ENCODE measurements at places on chromosomes 3 and 15.

DNA sequence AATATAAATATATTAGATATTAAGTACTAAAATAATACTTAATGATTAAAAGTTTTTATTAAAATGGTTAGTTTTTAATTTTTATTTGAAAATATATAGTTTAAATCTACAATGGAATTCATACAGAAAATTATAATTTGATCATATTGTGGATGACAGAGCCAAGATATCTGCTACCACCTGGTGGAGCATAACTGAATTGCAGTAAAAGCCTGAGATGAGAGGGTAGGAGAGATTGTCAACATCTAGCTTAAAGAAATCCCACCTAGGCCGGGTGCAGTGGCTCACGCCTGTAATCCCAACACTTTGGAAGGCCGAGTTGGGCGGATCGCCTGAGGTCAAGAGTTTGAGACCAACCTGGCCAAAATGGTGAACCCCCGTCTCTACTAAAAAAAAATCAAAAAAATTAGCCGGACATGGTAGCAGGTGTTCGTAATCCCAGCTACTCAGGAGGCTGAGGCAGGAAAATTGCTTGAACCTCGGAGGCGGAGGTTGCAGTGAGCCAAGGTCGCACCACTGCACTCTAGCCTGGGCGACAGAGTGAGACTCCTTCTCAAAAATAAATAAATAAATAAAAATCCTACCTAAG lies 25.1 kb upstream of the CSTA start:
- no peak for DNase-seq

DNA sequence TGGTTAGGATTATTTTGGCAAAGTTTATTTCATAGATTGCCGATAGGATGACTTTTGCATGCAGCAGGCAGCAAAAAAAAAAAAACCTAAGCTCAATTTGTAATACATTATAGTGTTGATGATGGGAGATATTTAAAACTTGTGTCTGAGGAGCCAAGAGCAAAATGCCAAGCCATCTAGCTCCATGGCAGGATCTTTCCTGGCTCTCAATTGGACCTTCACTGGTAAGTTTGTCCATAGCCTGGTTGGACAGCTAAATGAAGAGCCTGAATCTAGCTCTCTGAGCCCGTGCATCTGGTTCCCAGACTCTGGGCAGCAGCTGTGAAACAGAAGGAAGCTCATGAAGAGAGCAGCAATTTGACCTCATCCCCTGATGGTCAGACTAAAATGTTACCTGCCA lies 17.5 kb downstream of the STAC start:
- DNase-seq = no peak

- DNase-seq = peak; percentile 83
These were observed 16.1 kb downstream of the SH2D7 start for GRCh38 chr15:78108300-78109084.

DNA sequence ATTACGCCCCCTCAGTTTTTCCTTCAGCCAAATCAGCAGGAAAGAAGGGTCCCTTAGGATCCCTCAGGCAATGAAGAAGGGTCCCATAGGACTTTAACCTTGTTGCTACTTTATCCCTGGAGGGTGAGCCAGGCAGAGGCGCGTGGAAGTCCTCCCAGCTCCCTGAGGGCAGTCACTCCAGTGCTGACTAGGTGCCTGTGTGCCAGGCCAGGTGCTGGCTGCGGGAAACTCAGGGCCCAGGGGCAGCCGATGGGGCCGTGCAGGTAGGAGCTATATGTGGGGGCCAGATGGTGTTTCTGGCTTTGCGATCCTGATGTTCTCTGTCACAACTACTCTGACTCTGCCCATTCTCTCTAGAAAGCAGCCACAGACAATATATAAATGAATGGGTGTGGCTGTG lies 42.8 kb upstream of the IQSEC1 start:
- no peak for DNase-seq

- DNase-seq = peak; percentile 69
These were observed 293.5 kb upstream of the SUCLG2 start for GRCh38 chr3:67947808-67948508.

- DNase-seq = no peak
These were observed 43.0 kb upstream of the ABI3BP start for GRCh38 chr3:101036213-101036618.

DNA sequence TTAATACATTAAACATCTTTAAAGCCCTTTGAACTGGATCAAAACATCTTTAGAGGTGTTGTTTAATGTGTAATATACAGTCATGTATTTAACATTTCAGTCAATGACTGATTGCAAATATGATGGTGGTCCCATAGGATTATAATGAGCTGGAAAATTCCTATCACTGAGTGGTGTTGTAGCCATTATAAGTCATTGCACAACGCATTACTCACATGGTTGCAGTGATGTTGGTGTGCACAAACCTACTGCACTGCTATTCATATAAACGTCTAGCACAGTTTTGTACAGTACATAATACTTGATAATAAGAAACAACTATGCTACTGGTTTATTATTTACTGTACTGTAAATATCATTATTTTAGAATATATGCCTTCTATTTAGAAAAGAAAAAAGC lies 75.6 kb downstream of the DTWD1 start:
- DNase-seq = no peak

GRCh38 chr15:39417366-39418134 lies 163.3 kb upstream of the THBS1 start:
- DNase-seq = no peak

- no peak for DNase-seq
These were observed 1.2 kb downstream of the DCLK3 start for GRCh38 chr3:36762918-36763849.

GRCh38 chr3:29263476-29263875 lies 17.4 kb upstream of the RBMS3 start:
- DNase-seq = no peak

GRCh38 chr3:60294181-60294580 lies 957.1 kb downstream of the FHIT start:
- no peak for DNase-seq

- no peak for DNase-seq
These were observed 7.0 kb upstream of the KLF15 start for GRCh38 chr3:126364130-126364695.

DNA sequence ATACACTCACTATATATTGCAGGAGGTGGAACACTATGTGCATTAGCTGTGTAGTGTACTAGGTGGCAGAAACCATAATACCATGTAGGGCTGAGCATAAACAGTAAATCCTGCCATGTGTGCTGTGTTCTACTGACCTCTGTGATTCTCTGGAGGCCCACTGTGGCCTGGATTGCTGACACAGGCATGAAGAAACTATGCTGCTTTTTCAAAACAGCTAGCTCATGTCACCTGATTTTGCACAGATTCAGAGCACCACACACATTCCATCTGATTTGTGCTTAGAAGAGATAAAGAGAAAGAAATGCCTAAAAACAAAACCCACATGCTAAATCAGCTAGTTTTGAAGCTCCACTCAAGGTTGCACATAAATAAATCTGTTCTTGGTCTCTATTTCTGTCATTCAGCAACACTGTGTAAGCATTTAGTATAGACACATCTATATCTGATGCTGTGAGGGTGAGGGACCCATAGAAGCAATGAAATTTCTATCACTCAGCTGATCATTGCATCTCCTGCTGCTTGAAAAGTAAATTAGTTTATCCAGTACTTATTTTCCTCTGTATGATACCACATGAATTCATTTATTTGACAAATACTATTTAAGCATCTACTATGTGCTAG lies 1007.7 kb upstream of the SEMA6D start:
- no peak for DNase-seq

DNA sequence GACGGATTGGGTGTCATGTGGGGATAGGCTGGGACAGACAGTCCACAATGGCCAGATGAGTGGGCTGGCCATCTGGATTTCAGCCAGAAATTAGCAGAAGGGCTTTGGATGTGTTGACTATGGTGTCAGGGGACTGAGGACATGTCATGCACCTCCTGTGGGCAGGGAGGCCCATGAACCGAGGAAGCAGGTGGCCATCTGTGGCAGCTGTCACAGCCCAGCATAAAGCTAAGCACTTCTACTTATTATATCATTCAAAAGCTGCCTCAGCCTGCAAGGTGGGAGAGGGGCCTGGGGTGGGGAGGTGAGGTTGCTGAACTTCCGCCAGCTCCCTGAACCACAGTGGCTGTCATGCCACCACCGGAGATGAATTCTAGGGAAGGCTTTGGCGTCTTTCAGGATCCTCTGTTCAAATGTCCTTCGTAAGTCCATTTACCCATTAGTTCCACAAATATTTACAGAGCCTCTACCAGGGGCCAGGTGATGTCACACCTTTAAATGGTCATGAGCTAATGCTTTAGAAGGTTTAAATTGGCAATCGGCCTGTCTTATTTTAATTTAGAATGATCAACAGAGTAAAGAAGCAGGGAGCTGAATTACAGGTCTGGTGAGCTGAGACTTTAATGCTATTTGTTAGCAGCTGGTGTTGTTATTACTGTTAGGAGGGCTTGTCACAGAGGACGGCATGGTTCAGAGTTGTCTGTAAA lies 23.6 kb upstream of the CAV3 start:
- DNase-seq = no peak

GRCh38 chr3:148975248-148975647 lies 16.1 kb upstream of the GYG1 start:
- no peak for DNase-seq

- no peak for DNase-seq
These were observed 20.5 kb downstream of the ZNF609 start for GRCh38 chr15:64480891-64481290.

GRCh38 chr3:129345971-129346370 lies 67.3 kb downstream of the HMCES start:
- no peak for DNase-seq

DNA sequence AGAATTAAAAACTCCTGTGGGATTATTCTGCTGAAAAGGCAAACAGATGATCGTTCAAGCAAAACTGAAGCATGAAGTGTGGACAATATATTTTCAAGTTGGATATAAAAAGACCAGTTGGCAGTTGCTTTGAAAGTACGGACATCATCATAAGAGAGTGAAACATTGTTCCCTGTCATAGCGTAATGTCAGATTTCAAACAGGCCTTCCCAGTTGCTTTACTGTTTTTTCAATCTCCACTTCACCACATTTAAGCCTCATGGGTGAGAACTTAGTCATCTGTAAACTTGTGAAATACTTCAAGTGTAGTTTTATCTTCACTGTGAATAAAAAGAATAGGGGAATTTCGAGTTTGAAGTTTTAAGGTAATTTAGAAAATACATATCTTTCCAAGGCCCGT lies 435.1 kb upstream of the CNTN3 start:
- no peak for DNase-seq

DNA sequence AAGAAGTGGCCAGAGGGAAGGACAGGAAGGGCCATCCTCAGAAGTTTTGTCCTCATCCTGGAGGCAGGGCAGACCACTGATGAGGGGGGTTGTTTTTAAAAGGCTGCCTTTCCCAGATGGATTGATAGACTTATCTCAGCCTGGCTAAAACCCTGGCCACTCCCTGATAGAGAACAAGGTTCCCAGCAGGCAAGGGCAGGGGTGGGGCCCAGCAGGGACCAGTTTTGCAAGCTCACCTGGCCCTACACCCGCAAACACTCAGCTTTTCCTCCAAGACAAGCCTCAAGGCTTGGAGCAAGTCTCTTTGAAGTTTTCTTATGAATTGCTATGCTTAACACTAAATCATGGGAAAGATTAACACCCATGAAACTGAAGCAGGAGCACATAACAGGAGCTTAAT lies 9.1 kb downstream of the LIPC start:
- no peak for DNase-seq

GRCh38 chr3:124510290-124510689 lies 220.0 kb upstream of the UMPS start:
- no peak for DNase-seq

- DNase-seq = no peak
These were observed 161.5 kb upstream of the TPM1 start for GRCh38 chr15:62881056-62881455.

DNA sequence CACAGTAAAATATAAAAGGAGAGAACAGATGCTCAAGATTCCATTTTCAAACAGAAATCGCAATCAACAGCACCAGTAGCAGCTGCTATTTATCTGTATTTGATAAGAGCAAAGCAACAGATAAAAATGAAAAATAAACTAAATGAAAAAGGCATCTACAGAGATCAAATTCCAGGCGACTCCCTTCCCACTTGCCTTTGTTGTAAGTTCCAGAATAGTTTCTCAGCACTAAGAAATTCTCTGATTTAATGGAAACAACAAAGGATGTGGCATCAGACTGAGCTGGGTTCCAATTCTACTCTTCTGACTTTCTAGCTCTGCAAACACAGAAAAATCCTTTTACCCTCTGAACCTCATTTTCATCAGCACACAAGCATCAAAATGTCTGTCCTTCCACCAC lies 110.8 kb upstream of the MME start:
- no peak for DNase-seq

- DNase-seq = no peak
These were observed 32.6 kb downstream of the ITGA11 start for GRCh38 chr15:68399096-68400065.

DNA sequence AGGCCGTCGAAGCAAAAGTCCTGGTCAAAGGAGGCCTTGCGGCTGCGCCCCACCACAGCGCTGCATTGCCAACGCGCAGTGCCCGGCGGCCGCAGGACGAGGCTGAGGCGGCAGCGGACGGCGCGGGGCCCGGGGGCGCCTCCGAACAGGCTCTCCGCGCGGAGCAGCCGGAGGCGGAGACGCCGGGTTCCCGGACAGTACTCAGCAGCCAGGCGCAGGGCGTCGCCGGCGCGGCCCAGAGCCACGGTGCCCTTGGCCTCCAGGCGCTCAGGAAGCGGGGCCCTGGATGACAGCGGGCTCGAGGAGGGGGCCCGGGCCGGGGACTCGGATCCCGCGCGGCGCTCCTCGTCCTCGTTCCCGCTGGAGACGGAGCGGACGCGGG lies 1.1 kb downstream of the C2CD4B start:
- no peak for DNase-seq

- DNase-seq = peak; percentile 64
These were observed 16.2 kb downstream of the RFT1 start for GRCh38 chr3:53114011-53114400.

DNA sequence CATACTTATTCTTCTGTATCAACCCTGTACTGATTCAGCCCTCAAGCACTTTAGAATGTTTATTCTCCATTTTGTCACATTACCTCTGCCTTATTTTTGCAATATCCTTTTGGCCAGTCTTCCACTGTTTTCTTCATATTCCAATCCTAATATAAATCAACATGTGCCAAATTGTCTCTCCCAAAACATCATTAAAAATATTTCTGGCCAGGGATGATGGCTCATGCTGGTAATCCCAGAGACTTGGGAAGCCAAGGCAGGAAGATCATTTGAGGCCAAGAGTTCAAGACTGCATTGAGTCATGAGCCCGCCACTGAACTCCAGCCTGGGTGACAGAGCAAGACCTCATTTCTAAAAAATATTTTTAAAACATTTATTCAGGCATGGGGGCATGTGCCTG lies 641.4 kb upstream of the CBLB start:
- DNase-seq = no peak

- DNase-seq = no peak
These were observed 1.6 kb downstream of the NMD3 start for GRCh38 chr3:161222662-161223061.

Data from T-cell (primary cell).